Effector CD4-positive, alpha-beta T cell (primary cell): ENCODE measurements at places on chromosomes 11 and 22.

- DNase-seq = no peak
These were observed 400.1 kb downstream of the TMEM135 start for GRCh38 chr11:87437844-87438223.

GRCh38 chr11:6321961-6322362 lies 1.7 kb upstream of the CAVIN3 start:
- DNase-seq = no peak

GRCh38 chr11:121563003-121563402 lies 110.2 kb upstream of the SORL1-AS1 start:
- DNase-seq = no peak

GRCh38 chr11:6554828-6555706 lies 48.3 kb downstream of the RRP8 start:
- no peak for DNase-seq

DNA sequence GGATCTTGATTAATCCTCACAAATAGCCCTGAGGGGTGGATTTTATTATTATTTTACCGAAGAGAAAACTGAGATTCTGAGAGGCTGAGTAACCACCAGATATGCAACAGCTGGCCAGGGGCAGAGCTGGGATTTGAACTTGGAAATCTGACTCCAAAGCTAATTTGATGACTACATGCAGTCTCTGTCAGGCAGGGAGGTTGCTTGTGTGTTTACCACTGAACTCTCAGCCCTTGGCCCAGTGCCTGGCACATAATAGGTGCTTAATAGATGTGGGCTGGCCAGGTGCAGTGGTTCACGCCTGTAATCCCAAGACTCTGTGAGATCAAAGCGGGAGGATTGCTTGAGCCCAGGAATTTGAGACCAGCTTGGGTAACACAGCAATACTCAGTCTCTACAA lies 121.7 kb upstream of the CRYBB3 start:
- DNase-seq = no peak

DNA sequence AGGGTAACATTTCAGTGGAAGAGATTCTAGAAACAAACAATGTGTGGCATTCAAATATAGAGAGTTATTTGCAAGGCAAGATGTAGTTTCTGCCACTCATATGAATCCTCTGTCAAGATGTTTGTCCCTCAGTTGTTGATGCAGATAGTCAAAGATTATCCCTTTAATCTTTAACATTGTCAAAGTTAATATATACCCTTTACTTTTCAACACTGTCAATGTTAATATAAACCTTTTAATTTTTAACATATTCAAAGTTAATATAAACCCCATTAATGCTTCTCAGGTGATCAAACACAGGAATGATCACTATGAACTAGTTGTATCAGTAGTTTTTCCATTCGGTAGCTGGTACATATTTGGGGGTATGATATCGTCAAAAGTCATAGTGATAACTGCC lies 51.9 kb upstream of the PICALM start:
- DNase-seq = no peak

DNA sequence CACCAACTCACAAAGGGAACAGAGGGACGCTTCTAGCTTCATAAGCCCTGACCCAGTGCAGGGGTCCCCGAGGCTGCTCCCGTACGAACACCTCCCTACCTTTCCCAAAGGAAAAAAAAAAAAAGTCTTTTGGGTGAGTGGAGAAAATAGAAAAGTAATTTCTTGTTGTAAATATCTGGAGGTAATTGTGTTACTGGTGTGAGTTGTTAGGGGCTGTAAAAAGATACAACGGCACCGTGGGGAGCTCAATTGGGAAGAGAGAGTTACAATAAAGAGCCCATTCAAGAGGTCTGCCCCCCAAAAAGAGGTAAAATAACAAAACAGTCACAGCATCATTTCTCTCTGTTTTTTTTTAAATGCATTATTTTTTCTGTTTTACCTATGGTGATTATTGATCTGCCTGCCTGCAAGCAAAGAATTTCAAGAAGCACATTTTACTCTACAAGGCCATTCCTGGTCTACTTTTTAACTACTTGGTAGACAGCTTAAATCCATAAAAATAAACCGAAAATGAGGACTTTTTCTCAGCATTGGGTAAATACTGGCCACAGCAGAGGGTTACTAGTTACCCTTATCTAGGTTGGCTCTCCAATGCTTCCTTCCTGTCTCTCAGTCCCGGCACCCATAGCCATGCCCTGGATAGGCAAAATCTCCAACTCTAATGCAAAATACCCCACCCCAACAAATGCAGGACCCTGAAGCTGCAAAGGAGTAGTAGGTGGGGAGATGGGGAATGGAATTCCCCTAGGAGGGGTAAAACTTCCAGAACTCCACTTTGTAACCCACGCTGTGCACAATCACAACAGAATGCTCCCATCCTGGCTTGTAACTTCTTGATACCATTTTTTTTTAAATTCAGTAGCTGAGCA lies 3.1 kb downstream of the PAX6 start:
- no peak for DNase-seq

DNA sequence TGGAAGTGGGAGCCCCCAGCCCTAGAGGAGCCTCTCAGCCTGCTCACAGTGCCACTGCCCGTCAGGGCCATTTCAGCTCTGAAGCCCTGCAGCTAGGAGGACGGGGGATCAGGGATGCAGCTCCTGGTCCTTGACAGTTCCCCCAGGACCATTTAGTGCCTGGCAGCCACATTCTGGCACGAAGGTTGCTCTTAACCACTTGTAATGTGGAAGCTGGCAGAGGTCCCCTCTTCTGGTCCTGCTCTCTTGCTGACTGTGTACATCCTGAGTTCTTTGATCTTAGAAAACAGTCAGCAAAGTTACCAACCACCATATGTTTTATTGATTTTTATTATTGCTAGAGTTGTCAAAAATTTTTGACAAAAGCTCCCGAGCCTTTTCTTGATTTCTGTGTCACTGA lies 44.2 kb downstream of the CABIN1 start:
- no peak for DNase-seq

DNA sequence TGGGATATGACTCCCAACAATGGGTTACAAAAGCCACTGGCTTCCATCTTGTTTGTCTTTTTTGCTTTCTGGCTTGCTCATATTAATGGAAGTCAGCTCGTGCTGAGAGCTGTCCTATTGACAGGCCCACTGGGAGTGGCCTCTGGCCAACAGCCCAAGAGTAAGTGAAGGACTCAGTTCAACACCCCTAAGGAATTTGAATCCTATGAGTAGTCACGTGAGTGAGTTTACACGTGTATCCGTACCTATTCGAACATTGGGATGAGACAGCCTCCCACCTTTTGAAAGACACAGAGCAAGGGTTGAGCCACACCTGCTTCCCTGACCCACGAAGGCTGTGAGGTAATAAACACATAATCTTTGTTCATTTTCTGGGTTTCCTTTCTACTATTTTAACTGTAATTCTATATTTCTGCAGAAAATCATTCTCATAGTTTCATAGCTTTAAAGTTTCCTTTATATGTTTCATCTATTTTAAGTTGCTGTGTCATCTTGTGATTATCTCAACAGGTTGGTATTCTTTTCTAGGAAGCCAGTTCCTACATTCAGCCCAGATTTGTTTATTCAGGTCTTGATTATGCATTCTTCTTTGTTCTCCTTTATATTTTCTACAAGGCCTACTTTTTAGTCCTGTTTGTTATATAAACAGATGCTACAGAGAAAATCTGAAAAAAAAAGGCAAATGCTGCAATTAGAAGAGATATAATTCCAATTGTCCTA lies 802.3 kb downstream of the CNTN5 start:
- no peak for DNase-seq

- no peak for DNase-seq
These were observed 1281.8 kb upstream of the TENM4 start for GRCh38 chr11:80722629-80723028.

- no peak for DNase-seq
These were observed 1.3 kb downstream of the ARHGEF12 start for GRCh38 chr11:120337355-120338106.

GRCh38 chr11:133936136-133936535 lies 20.6 kb downstream of the IGSF9B start:
- no peak for DNase-seq

DNA sequence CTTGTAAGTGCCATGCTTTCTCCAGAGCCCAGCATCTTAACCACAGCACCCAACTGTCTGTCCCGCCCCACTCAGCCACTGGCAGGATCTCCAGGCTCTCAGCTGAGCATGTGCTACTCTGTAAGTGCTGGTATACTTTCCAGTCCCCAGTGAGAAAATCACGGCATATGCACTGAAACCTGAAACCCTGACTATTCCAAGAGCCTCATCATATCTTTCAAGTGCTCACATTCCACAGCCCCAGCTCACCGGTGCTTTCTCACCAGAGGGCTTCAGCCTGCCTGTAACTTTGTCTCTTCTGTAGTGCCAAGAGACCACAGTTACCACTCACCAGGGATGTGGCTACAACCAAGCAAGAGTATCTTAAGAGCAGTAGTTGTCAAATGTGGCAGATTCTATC lies 24.4 kb upstream of the PAMR1 start:
- DNase-seq = no peak

- DNase-seq = no peak
These were observed 136.5 kb downstream of the TRIM29 start for GRCh38 chr11:120001178-120002090.

GRCh38 chr22:24156141-24156912 lies 25.0 kb upstream of the SUSD2 start:
- DNase-seq = peak; percentile 43

GRCh38 chr11:12377106-12377823 lies at the start of gene PARVA:
Gene PARVA, plus strand, starts transcription at chr11:12377571. Its CDS starts 77 bp downstream, at chr11:12377648.
- DNase-seq = no peak

GRCh38 chr22:41822317-41823057 lies 10.4 kb upstream of the SREBF2 start:
- DNase-seq = peak; percentile 40

DNA sequence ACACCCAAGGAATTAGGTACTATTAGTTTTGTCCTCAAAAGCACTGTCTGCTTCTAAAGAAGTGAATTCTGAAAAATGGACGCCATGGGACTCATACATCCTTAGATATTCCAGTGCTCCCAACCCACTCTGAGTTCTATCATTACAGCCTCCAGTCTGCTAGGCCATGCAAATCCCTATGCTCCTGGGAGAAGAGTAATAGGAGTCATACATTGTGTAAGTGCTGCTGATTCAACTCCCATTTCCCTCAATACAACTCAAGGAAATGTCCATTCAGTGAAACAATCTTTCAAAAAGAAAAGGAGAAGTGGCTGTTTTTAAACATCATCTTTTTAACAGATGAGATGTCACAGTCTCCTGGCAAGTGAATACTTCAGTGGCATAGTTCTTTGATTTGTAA lies 590.2 kb upstream of the LRRC4C start:
- no peak for DNase-seq

DNA sequence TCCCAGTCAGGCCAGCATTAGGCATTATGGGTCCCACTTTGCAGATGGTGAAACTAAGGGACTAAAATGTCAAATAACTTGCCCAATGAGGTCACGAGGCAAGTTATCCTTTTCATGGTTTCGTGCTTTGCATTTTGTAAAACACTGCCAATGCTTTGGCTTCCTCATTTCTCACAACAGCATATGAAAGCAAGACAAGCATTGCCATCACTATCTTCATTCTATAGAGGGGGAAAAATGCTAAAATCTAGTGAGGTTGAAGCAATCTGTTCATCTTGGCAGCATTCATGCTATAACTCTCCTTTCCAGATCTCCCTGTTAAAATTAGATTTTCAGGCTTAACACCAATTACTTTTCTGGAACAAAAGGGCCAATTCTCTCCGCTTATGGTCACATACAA lies 14.8 kb downstream of the FAM181B start:
- no peak for DNase-seq

GRCh38 chr11:131275580-131275979 lies 94.8 kb upstream of the NTM start:
- no peak for DNase-seq

DNA sequence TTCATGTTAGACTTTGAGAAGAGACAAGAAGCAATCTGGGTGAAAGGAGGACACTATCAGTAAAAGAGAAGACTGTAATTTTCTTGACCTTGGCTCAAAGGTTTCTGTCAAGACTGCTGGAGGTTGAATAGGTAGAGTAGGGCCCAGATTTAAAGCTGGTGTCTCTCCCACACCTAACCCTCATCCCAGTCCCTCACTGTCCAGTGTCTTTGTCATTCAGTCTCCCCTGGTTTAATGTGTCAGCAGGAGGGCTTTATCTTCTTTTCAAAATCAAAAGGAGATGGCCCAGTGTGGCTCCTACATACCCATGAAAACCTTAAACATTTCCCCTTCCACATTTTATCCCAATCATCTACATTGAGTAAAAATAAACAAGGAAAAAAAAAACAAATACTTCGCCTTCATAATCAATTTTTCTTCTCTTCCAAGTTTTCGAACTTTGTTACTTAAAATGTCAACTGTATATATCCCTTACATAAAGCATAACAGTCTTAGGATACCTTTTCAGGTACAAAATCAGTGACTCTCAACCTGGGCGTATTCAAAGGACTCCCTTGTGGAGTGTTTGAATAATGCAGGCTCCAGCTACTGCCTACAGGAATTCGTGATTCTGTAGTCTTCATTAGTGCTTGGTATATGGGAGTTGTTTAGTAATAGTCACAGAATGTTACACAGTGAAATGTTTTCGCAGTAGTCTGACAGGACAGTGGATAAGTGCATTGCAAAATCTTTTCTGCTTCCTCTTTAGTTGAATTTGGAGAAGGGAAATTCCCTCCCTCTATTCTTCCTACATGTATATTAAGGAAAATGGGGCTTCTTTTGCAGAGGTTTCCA lies 87.2 kb downstream of the FAT3 start:
- DNase-seq = no peak

DNA sequence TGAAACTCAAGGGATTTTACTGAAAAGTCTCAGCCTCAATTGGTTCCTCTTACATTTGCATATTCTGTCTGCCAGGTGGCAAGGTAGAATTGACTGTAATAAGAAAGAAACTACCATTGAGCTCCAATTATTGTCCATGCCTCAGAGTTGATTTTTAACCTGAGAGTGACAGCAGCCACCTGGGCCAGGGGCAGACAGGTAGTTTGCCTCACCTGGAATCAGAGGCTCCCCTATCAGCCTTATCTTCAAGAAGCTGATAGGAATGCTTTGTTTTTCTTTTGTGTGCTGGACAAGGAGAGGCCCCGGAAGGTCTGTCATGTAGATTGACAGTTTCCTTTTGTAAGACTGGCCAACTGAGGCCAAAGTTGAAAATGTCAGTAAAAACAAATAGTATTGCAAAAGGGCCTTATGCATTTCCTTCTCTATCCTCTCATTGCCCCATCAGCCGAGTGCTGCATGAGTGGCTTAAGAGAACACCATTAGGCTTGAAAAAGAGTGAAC lies 34.1 kb downstream of the CD44 start:
- DNase-seq = no peak

DNA sequence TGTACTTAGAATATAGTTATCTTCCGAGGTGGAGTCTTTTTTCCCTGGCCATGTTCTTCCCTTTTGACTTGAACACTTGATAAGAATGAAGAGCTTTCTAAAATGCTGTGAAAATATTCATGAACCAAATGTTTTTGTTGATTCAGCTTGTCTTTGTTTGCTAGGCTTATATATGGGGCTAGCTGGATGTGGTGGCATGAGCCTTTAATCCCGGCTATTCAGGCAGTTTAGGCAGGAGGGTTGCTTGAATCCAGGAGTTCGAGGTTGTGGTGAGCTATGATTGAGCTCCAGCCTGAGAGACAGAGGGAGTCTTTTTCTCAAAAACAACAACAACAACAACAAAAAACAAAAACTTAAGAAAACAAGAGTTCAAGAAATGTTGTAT lies 23.1 kb downstream of the CBL start:
- DNase-seq = no peak

- DNase-seq = peak; percentile 69
These were observed 138.8 kb upstream of the SORL1-AS1 start for GRCh38 chr11:121591405-121592033.

GRCh38 chr22:37253126-37253660 lies 9.1 kb upstream of the RAC2 start:
- DNase-seq = no peak

- no peak for DNase-seq
These were observed 23.9 kb downstream of the APOBEC3H start for GRCh38 chr22:39120983-39121382.
